ENCODE measurements at places on chromosomes 11 and 22. TPM values are rescaled to one million over a fixed set of nuclear protein-coding genes. Genes with fewer than 3 reads are reported as not detected.

Gene IL17REL
- total RNA-seq = not detected

Gene MAPK8IP2
- 0.42 TPM for total RNA-seq

Gene OR2AG2
- total RNA-seq = 0.15 TPM

Gene ANO9
- total RNA-seq = 1.6 TPM

Gene SH3BP1
- total RNA-seq = 5.1 TPM

Gene MRGPRX3
- total RNA-seq = not detected

Gene OR52E2
- not detected for total RNA-seq

Measured in left cardiac atrium (tissue), 4 donors.